ENCODE measurements at places on chromosomes 12 and 14.
A peak's percentile ranks its signal among the peaks of the same experiment; 100 is the strongest.

DNA sequence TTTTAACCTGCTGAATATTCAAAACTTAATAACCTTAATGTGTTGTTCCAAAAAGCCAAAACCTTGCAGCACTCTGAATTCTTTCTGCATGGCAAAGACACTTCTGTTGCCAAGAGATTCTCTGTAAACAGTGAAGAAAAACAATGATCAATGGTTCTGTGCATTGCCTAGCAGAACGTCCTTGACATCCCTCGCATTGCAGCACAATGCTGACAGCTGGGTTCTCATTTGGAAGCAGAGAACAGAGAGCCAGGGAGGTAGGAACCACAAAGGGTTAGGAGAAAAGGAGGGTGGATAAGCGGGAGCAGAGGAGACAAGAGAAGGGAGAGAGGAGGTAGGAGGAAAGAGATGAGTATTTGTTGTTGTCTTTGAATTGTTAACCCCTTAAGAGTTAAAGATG lies 501.1 kb downstream of the NAV3 start:
- DNase-seq = no peak

DNA sequence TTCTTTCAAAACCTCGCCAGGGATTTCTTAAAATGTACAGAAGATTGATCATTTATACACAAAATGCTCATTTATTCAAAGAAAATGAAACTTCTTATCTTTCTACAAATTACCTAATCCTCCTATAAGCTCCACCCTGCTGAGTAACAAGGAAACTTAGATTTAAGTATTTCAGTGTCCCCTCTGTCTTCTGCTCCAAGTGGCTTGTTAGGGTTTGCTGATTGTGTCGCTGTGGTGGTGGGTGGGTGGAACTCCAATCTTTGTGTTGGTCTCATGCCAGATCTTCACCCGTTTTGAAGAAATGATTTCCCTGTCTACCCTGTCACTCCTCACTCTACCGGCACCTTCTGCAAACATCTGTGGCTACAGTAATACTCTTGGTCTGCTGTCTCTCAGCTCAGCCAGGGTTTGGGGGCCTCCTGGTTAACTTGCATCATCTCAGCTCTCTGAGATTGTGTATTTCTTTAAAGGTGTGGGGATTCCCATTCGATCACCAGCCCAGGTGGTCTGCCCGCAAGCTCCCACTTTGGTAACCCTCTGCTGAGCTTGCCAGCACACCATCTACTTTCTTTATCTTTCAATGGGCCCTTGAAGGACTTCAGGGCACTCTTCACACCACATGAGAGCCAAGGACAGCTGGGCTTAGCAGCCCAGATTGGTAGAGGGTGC lies 73.8 kb downstream of the DRAM1 start:
- DNase-seq = no peak

DNA sequence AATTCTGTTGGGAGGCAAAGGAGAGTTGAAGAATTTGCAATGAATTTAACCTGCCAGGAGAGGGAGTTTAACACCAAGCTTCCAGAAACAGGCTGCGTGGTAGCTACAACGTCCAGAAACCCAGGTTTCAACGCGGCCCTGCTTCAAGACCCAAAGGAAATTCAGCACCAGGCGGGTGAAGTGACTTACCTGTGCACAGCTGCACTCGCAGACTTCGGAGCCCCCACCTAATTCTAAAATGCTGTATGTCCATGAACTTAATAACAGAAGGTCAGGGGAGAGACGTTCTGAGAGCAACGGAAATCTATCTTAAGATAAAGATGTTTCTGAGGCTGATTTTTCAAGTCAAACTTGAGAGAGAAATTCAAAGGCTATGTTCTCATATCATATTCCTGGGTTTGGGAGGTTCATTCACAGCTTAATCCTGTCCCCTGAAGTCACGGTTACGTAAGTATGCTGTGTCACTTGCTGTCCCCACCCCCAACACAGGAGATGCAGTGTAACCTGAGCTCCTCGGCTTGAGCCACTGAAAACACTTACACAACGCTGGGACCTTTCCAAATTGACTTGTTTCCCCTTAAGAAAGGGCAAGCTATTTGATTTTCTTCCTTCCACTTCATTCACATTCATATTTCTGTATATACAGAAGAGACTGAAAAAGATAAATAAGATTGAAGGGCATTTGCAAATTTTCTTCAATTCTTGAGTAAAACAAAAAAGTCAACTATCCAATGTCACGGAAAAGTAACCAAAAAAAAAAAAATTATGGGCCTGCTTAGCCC lies 22.7 kb downstream of the CLIP1 start:
- peak; percentile 28 for DNase-seq

DNA sequence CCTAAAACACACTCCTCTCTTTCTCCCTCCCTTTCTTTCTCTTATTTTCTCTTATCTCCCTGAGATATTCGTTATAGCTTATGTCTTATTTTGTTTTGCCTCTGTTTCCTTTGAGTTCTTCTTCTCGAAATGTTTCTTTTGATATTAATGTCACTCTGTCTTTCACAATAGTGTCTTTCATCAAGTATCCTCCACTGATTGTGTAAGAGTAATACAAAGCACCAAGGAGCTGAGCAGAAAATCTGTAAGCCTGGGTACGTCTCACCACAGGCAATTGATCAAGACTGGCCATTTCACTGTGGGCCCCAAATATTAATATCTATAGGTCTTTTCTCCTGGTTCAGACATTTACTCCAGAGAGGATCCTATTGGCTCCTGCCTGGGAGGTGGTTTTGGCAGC lies 4.8 kb upstream of the LYZ start:
- DNase-seq = no peak

- DNase-seq = no peak
These were observed 53.8 kb upstream of the USP44 start for GRCh38 chr12:95605087-95605486.

- no peak for DNase-seq
These were observed 362.6 kb downstream of the DAD1 start for GRCh38 chr14:22226381-22226780.

DNA sequence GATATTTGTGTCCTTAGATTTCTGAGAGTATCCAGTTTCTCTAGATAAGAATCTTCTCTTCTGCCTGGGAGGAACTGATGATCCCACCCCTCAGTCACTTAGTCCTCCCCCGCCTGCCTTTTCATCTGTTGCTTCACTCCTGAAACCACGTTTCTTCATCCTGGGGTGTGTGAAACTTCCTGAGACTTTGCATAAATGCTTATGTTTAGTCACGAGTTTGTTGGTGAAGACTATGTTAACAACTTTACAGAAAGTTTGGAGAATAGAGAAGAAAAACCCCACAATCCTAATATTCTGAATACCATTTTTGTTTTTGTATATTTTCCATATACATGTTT lies 33.2 kb downstream of the MARK3 start:
- no peak for DNase-seq

DNA sequence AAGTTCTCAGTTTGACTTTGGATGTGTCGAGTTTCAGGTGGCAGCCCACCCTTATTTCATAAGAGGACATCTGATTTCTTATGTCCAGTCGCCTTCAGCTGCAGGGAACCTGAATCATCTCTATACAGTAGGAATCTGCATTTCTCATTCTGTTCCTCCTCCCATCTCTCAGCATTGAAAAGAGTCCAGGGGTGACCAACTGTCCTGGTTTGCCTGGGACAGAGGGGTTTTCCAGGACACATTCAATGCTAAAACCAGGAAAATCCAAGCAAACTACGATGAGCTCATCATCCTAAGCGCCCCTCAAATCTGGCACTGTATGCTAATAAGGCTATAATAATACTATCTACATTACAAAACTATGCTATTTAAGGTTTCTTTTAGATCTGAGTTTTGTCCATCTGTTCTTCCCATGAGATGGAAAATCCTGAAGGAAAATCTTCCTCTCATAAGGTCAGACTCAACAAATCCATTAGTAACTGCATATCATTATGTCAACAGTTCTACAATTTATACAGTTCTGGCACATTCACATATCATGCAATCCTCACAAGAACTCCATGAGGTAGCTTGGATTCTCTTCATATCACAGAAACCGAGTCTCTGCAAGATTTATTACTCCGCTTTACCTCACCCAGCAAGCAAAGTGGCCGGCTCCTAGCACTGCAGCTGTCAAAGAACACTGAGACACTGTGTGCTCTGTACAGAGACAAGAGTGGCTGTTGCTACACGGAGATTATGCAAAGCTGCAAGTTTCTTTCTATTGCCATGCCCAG lies 15.6 kb upstream of the CALM1 start:
- no peak for DNase-seq

GRCh38 chr12:24463375-24463774 lies 485.5 kb downstream of the BCAT1 start:
- DNase-seq = no peak

- no peak for DNase-seq
These were observed 38.9 kb downstream of the ETV6 start for GRCh38 chr12:11688379-11688778.

DNA sequence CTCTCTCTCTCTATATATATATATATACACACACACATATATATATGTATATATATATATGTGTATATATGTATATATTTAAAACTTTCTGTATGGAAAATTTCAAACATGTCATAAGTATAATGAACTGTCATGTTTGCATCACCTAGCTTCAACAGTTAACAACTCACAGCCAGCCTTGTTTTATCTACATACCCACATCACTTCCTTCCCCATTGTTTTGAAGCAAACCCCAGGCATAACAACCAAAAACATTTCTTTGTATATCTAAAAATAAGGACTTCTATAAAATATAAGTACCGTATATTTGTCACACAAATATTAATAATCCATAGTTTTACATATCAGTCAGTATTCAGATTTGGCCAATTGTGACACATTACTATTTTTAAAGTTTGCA lies 57.4 kb downstream of the PAPOLA start:
- no peak for DNase-seq

- no peak for DNase-seq
These were observed 42.9 kb downstream of the TRIP11 start for GRCh38 chr14:91996948-91997371.

DNA sequence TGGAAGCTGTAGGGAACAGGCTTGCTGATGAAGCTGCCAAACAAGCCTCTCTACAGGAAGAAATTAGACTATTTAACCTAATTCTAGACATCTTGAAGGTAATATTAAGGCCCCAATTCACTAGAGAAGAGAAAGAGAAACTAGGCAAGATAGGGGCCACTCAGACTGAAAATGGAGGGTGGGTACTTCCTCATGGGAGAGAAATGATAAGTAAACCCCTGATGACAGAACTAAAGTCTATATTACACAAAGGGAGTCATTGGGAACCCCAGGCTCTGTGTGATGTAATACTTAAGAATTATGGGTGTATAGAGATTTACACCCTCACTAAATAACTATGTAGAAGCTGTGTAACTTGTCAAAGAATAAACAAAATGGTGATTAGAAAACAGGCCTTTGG lies 64.3 kb downstream of the APOBEC1 start:
- no peak for DNase-seq

DNA sequence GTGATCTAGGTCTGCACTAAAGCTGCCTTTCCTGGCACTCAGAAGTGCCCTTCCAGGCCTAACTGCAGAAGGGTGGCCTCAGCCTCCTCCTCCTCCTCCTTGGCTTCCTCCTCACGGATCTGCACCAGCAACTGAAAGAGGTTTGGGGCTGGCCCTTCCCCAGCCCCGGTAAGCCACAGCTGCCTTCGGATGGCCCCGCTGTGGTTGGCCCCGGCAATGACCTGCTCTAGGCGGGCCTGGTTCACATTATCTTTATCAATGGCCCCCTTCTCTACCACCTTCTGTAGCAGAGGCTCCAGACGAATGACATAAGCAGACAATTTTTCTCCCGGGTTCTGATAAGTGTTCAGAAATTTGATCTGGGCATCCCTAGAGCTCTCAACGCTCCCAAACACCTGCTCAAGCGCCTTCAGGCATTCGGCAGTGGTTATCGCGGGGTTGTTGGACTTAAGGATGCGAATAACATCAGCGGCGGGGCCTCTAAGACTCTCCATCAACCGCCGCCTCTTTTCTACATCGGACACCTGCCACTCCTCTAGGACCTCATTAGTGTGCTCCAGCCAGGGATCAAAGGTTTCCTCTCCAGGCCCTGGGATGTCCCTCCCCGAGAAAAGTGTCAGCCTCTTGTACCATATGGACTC lies 1.5 kb downstream of the PNMA1 start:
- DNase-seq = no peak

DNA sequence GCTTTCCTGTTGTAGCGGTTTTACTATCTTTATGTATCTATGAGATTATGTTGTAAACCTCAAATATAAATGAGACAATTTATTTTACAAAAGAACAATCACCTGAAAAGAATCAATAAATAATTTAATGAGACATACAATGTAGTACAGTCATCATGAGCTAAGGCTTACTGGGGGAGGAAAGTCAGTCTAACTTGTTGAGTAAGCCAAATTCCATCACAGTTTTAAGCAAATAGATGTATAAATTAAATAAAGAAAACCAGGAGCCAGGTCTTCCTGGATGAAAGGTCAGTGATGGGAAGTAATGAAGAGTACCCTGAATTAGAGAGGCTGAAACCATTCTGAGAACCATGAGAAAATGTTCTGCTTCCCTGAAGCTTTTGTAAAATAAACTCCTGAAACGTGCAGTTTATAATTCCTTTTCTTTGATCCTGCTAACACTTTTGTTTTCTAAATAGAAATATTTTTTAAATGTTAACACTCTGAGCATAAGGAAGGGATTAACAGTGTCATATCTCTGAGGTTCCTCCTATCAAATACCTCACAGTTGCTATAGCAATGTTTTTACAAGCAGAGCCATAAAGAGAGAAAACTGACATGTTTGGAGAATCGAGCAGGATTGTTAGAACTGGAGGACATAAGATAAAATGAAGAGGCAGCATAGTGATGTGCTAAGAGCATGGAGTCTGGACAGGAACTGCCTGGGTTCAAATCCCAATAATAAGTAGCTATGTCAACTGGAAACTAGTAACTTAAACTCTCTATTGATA lies 444.9 kb upstream of the FOXG1 start:
- no peak for DNase-seq

DNA sequence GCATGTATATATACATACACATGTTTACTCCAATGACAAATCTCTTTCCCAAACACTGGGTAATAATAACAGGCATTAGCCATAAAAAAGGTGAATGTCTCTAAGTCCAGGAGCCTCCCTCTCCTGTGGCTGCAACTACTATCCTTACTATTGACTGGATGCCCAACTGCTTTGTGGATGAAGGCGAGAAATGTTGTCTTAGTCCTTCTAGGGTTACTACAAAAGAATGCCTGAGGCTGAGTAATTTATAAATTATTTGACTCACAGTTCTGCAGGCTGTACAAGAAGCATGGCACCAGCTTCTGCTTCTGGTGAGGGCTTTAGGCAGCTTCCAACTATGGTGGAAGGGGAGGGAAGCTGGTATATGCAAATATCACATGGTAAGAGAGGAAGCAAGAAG lies 366.0 kb upstream of the DDHD1 start:
- DNase-seq = no peak

DNA sequence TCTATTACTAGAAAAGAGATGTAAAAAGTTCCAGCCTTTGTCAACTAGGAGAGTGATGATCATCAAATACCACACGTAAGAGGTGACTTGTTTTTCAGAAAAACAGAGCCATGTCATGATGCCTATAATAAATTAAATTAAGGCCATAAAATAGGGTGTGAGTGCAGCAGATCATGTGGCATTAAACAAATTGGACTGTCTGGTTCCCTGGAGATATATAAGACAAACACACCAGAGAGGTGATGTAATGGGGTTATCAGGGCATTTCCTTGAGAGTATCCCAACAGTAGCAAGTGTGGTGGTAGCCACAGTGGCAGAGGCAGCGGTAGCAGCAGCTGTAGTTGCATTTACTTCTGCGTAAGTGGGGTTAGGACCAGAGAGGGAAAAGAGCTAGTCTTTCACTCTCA lies 14.6 kb upstream of the GALNT6 start:
- DNase-seq = no peak
